ENCODE measurements at places on chromosomes 2 and 18.
A peak's percentile ranks its signal among the peaks of the same experiment; 100 is the strongest.

GRCh38 chr18:158128-159036, at the start of gene USP14:
Gene USP14, plus strand, starts transcription at chr18:158557. Its CDS starts 142 bp downstream, at chr18:158699.
- peak; percentile 93 for DNase-seq

GRCh38 chr2:240219208-240219890, 78.9 kb upstream of the OTOS start:
- no peak for DNase-seq

DNA sequence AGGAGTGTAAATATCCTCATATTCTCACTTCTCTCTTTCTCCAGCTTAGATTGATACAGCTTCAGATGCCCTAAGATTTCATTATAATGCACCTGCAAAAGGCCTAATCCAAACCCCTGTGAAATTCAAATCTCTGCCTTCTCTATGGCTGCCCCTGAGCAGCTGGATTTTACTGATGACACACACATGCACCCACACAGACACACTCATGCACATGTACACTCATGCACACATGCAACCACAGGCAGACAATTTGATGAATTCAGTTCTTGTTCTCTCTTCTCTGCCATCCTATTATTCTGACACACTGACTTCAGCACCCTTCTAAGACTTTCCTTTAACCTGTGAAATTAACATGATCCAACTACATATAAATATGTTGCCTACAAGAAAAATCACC, 563.2 kb downstream of the RNF144A start:
- DNase-seq, result no peak

DNA sequence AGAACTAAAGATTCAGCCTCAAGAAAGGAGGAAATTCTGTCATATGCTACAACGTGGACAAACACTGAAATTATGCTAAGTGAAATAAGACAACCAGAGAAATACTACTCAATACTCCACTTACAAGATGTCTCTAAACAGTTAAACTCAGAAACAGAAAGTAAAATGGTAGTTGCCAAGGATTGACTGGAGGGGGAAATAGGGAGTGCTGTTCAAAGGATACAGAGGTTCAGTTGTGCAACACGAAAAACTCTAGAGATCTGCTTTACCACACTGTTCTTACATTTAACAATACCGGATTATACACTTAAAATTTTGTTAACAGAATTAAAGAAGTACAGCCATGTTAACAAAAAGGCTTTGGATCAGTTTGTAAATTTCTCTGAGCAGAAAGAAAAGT, 39.8 kb upstream of the C2orf15 start:
- no peak for DNase-seq

DNA sequence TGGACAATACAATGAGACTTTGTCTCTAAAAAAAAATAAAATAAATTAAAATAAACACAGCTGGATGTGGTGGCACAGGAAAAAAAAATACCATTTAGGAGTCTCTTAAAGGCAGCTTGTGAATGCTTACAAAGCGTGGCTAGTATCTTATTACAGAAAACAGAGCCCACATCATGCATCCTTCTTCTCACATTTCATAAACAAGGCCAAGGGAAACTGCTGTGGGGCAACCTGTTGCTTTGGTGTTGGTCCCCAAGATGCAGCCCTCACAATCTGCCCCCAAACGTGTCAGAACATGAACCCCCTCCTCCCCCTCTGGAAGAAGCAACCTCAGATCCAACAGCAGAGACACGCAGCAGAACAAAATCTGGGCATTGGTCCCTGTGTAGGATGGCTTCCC, 2.6 kb downstream of the SLC14A1 start:
- no peak for DNase-seq

GRCh38 chr2:207333599-207334300, 168.0 kb upstream of the KLF7 start:
- DNase-seq, result no peak

DNA sequence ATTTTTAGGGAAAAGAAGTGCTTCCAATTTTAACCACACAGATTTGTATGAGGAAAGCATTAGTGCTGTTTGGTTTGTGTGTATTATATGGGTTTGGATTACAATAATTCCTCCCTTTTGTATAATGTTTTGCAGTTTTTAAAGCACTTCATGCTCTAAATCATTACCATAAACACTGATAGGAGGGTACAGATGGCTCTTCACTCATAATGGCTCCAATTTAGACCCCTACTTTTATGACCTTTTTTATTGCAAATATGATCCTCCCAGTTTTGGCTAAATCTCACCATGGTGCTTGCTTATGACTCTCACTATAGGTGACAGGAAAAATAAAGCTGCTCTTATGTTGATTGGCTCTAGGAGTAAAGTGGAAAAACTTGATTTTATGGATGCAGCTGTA, 23.8 kb upstream of the TMEM17 start:
- DNase-seq, result no peak

DNA sequence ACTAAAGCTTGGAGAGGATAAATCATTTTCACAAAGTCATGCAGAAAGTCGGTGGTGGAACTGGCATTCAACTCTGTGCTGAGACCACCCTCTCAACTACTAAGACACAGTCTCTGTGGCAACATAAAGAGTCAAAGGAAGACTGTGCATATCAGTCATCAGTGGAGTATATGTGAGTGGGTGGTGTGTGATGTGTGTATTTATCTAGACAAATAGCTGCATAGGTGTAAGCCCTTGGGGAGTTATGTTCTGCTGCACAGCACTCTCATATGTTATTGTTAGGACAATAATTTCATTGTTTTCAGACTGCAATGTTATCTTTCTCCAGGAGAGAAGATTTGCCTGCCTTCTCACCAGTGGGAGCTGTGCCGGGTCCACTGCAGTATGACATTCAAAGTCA, 186.3 kb upstream of the HNRNPA3 start:
- no peak for DNase-seq

DNA sequence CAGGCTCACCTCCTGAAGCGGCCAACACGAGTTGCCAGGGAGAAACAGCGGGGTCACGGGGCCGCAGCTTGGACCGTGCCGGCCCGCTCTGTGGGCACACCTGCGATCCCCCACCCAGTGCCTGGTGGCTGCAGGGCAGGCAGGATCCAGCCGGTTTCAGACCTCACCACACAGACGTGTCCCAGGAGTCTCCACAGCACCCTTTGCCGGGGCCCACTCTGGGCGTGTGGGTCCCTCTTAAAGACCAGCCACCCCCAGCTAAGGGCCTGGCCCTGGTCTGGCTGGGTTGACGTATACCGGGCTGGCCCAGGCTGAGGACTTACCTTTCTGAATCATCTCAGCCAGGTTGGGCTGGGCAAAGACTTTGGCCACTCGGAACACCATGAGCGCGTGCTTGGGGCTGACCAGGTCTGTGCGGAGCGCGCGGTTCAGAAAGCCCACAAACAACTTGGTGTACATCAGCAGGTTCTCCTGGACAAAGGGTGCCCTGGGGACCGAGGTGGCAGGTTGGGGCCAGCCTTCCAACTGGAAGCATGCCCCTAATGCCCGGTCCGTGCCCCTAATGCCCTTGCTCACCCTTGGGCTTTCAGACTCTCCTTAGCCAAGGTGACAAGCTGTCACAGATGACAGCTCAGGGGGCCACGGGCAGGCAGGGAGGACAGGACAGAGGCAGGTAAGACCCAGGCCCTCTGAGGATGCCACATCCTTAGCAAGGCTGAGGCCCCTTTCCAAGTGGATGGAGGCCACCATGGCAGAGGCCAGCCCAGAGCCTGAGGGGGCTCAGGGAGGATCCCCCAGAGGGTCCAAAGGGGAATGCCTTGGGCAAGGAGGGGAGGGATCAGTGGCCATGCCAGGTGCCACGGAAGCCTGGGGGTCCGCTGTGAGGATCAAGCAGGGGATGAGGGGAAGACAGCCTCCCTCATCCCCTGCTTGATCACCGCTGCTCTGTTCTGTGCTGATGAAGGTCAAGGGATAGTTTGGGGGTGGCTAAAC, 10.2 kb upstream of the CCDC74B start:
- DNase-seq, result no peak

DNA sequence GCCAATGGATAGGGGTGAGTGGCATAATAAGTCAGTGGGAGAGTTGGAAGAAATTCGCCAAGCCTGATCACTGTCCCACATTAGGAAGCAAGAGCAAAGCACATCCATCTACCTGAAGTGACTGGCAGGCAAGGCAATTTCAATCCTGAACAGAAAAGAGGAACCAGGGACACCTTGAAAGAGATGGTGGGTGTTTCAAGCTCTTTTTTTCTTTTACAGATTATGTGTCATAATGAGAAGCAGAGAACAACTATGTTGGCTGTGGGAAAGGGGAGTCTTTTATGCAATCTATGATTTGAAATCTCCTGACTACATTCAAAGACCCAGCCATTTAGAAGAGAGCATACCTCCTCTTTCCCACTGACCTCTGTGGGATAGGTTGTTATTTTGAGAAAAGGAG, 63.5 kb downstream of the TGIF1 start:
- no peak for DNase-seq

GRCh38 chr2:168913495-168913894, 12.4 kb downstream of the G6PC2 start:
- DNase-seq, result no peak

GRCh38 chr2:176681584-176682115, 412.4 kb downstream of the MTX2 start:
- DNase-seq, result no peak

GRCh38 chr2:232438091-232438490, 17.9 kb upstream of the ALPI start:
- DNase-seq, result no peak

DNA sequence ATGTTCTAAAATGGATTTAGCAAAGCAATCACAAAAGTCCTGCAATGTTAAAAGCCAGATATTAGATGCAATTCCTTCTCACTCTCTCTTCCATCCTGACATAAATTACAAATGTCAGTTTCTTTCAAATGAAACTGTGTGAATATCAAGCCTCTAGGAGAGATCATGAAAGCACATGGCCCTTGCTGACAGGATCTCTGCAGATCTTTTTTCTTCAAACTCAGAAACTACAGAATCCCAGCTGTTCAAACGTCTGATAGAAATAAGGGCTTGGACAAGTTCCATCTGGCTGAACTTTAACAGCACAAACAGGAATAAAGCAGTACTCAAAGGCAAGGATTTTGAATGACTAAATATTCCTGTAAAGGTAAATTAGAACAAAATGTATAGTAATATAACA, 47.6 kb downstream of the PDE1A start:
- DNase-seq, result no peak

DNA sequence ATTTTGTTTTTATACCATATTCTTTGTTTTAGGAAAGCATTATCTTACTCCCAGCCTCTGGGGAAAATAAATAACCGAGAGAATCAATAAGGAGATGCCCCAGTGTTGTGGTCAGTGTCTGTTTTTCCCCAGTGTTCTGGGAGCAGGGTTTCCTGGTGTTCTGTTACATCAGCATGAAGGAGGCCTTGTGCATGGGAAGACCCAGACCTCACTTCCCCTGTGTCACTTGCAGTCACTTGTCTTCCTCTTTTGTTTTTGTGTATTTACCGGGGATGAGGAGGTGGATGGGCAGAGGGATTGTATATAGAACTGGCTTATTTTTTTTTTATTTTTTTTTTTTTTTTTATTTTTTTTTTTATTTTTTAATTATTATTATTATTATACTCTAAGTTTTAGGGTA, 45.0 kb upstream of the MGAT5 start:
- no peak for DNase-seq

DNA sequence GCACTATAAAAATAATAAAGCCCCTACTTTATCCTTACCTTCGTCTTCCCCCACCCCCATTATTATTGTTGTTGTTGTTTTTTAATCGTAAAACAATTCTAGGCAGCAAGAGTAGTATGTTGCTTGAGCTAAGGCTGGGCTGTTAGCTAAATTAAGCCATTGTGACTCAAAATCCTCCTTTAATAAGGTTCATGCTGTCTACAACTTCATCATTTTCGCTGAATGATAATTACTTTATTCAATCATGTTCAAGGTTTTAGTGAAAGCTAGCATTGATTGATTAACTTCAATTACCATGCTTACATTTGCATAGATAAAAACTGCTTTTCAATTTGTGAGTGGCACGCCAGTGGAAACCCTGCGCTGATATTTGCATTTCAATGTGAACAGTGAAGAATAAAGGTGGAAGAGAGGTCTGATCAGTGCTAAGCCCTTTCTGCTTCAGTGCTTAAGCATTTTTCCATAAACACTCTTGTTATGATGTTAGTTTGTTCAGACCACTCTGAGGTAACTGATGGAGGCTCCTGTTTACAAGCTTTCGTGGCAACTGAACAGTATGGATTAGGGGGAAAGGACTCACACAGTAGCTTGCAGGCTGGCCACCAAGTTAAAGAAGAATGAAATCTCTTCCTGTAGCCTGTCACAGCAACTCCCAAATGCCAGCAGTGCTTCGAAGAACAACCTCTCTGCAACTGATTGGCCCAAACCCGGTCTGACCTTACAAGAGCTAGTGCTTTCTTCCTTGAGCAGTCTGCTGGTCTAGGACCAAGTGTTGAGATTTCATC, 156.8 kb downstream of the GPD2 start:
- DNase-seq, result no peak

DNA sequence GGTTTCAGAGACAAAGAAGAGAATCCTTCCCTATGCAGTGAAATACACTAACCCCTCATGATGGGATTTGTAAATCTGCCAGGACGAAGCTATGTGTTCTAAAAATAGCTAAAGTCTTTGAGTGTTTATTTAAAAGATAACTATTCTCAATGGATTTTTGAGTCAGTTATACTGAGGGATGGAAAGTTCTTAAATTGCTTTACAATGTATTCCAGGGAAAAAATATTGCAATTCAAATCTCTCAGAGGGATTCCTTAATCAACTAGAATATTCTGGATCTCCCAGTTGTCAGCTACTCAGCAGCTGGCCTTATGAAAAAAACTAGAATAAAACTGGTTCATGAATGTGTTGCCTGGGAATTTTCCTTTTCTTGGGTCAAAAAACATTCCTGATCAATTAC, 312.4 kb downstream of the PLCL1 start:
- no peak for DNase-seq

DNA sequence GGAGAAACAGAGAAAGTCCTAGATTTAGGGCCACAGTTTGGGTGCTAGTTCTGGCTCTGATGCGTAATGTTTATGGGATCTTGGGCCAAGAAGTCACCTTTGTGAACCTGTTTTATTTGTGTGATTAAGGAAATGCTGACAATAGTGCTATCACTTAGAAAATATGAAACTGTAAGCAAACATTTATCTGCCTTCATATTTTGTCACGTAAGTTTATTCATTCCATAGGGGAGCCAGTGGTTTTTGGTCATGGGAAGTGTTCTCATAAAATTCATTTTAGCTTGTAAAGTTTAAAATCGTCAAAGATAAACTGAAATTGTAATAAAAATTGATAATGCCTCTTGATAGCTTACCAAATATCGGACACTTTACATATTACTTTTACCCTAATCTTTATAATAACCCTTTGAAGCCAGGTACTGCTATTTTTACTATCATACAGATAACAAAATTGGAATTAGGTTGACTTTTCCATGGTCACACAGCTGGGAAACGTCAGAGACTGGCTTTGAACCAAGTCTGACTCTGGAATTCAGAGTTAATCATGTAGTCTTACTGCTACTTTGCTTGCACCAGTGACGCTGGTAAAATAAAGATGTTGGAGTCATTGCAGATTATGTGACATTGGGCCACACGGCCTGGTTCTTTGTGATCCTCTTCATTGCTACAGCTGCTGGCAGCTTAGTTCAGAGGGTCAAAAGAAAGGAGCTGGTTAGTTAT, 99.7 kb downstream of the ICA1L start:
- no peak for DNase-seq

DNA sequence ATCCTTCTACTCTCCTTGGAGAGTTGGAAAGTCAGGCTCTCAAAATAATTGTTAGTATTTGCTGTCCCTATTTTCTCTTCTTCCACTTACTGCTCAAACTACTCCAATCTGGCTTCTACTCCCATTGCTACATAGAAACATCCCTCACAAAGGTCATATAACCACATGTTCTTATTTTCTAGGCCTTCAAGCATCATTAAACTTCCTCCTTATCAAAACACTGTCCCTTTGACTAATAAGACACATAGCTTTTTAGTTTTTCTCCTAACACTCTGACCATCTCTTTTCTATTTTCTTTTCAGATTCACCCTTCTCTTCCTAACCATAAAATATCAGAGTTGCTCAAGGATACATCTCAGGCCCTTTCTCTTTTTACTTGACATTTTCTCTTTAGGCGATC, 148.3 kb downstream of the MBD2 start:
- DNase-seq, result no peak
